ENCODE measurements at places on chromosomes 3 and 15.

- peak; percentile 34 for DNase-seq
Measured at GRCh38 chr3:188432802-188433520, 279.0 kb downstream of the LPP start.

DNA sequence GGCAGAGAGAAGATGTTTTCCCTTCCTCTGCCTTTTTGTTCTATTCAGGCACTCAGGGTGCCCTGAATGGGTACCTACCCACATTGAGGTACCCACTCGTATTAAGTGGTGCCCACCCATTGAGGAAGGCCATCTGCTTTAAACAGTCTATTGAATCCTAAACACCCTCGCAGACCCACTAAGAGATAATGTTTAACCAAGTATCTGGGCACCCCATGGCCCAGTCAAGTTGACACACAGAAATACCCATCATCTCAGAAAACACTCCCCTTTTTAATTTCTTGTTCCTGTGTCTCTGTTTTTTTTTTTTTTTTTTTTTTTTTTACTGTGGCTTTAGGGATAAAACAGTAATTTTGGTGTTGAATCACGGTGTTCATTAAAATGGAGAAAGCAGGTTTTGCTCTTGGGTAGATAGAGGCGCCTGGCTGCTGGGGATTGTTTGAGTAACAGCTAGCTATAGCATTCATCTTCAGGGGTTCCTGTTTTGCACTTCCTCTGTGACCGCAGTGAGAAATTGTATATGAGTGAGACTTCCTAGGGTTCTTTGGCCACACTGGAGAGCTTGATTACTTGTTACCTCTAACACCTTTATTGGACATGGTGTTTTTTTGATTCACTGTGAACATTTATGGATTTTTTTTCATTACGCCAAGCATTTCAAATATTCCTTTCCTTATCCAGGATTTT is 259.1 kb downstream of the PTPRG start:
- DNase-seq = no peak

- no peak for DNase-seq
Measured at GRCh38 chr3:191627064-191627463, 166.1 kb downstream of the PYDC2 start.

GRCh38 chr3:193730511-193730910 is 137.5 kb downstream of the OPA1 start:
- no peak for DNase-seq

DNA sequence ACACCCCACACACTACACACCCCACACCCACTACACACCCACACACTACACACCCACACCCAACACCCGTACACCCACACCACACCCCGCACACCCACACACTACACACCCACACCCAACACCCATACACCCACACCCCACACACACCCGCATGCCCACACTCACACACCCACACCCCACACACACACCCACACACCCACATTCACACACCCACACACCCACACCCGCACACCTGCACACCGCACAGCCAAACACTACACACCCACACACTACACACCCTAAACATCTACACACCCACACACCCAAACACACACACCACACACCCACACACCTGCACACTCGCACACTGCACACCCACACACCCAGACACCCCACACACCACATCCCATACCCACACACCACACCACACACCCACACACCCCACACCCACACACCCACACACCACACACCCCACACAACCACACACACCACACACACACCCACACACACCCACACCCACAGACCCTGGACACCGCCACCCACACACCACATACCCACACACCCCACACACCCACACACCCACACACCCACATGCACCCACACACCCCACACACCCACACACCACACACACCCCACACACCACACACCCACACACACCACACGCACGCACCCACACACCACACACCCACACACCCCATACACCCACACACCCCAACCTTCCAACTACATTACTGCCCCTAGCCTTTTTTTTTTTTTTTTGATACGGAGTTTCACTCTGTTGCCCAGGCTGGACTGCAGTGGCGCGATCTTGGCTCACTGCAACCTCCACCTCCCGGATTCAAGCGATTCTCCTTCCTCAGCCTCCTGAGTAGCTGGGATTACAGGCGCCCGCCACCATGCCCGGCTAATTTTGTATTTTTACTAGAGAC is 16.9 kb downstream of the CEP19 start:
- DNase-seq = no peak
